ENCODE measurements at places on chromosomes 3 and 15.

DNA sequence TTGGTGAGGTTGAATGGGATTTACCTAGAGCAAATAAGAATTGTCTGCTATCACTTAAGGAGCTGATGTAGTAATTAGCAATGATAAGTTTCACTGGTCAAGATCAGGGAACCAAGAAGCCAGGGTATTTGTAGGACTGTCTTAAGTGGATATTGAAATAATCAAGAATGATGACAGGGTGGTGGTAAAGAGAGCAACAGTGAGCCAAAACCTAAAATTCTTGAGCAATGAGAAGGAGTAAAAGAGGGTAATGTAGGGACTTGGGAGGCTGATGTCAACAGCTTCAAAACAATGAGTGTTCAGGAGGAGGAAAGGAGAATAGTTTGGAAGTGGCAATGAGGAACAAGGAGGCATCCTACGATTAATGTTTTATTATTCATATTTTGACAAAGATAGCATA is 31.5 kb upstream of the SLC2A2 start:
- no peak for DNase-seq

DNA sequence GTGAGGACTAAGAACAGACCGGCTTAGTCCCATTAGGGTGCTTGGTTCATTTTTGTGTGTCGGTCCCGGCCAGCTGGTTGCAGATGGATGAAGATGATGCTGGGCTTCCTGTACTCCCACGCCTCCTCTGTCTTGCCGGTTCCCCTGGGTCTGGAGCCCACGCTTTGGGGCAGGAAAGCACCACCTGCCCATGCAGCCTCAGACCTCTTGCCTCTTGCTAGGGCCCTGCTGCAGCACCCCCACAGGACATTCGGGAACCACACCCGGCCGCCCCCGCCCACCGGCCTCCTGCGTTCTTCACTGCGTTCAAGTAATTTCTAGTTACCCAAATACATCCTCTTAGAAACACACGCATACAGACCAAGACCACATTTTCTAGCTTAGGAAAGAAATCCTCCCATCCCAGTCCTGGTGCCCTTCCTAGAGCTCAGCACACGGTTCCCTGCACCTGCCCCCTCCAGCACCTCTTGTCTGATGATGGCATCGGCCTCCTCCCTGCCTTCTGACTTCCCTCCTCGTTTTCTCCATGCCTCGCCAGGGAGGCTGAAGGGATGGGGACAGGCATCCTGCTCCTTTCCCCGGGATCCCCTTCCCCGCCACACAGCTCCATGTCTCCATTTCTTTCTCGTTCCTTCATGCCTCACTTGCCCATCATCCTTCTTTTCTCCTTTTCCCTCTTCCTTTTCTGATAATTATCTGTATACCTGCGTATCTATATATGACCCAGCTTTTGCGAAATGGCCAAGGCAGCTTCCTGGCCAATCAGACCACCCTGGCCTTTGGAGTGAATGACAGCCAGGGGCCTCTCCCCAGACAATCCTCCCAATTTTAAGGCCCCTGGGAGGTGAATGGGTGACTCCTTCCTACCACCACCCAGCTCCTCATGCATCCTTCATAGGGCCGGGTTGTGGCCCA is 30.9 kb downstream of the FAM3D start:
- no peak for DNase-seq

DNA sequence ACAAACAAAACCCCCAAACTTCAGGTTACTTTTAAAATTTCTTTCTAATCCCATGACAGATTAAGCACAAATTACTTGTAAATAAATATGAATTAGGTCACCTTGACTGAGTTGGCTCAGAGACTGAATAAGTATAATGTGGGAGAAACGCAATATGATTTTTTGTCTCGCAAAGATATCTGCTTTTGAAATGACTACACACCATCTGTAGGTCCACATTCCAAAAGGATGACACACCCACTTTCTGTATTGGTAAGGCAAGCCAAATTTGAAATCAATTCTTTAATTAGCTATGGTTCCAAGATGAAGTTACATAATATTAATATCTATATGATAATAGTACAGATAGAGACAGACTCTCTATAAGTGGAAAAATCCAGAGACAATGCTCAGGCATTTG is 66.9 kb upstream of the CSPG5 start:
- DNase-seq, result no peak

DNA sequence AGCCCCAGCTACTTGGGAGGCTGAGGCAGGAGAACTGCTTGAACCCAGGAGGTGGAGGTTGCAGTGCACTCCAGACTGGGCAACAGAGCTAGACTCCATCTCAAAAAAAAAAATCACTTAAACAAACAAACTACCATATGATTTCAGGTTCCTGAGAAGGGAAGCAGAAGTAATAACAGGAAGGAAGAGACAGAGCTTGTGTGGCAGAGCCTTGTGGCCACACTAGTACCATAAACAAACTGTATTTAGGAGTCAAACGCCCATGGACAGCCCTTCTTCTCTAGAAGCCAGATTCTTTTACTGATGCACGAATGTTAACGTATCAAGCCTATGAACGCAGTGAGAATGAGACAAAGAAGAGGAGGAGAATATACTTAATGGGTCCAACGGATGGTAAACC is 12.0 kb downstream of the MTMR10 start:
- no peak for DNase-seq

GRCh38 chr3:90062016-90062415 is 954.6 kb downstream of the EPHA3 start:
- DNase-seq, result no peak

- no peak for DNase-seq
These were observed 268.9 kb downstream of the GABRB3 start for GRCh38 chr15:26504009-26504408.

- DNase-seq, result no peak
These were observed 31.0 kb upstream of the ZCWPW2 start for GRCh38 chr3:28317438-28318022.

DNA sequence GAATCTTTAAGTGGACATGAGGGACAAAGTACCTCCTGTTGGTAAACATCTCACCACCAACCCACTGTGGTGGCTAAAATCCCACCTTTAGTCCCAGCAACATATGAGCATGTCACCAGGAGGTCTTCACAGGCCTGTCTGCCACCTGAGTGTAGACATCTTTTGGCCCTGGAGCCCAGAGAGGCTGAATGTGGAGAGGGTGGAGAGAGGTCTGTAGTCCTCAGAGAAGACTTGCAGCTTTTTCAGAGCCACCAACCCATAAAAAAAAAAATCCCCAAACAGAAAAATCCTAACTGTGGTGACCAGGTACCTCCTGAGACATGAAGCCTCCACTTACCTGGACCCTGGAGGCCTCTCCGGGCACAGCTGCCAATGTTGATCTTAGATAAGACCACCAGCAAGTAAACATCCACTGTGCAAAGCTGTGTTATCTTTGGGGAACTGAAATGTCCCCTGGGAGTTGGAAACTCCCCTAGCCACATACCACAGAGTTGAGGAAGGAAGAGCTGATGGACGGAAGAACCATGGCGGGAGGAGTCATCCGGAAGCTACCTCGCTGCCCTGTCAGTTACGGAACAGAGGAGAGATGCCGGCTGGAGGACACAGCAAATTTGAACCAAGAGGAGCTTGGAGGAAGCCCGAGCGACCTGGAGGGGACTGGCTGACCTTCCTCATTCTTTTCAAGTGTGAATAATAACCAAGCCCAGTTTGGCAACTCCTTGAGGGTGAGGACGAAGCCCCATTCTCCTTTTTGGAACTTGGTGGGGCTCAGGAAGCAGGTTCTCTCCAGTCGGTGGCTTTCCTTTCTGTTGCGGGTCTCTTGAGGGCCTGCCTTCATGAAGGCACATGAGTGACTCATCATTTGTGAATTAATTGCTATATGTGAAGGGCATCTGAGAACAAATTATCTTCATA is at the start of gene GHRL:
GHRL (minus strand) TSS at position 443 of the 915 bp plus-strand sequence. CDS start 2,767 bp downstream, outside the sequence.
- DNase-seq, result no peak

- no peak for DNase-seq
These were observed 170.3 kb downstream of the CD47 start for GRCh38 chr3:107920538-107920937.

- DNase-seq, result no peak
These were observed 54.4 kb upstream of the KIF23 start for GRCh38 chr15:69359722-69360121.

GRCh38 chr3:157290766-157291165 is 130.8 kb upstream of the CCNL1 start:
- DNase-seq, result no peak

- no peak for DNase-seq
These were observed 481 bp downstream of the ADAMTS17 start for GRCh38 chr15:100341239-100341749.

- DNase-seq, result no peak
These were observed 57.8 kb downstream of the ZNF621 start for GRCh38 chr3:40582401-40583027.

GRCh38 chr3:122148941-122149627 is 34.4 kb upstream of the CASR start:
- DNase-seq, result no peak

GRCh38 chr15:92636401-92636907 is 19.1 kb downstream of the FAM174B start:
- no peak for DNase-seq

GRCh38 chr3:32840086-32840841 is 22.5 kb downstream of the TRIM71 start:
- no peak for DNase-seq

- DNase-seq, result no peak
These were observed 62.9 kb downstream of the FNDC3B start for GRCh38 chr3:172102123-172102882.

GRCh38 chr3:121295979-121296378 is 249.8 kb downstream of the POLQ start:
- DNase-seq, result no peak

- DNase-seq, result no peak
These were observed 135.3 kb downstream of the FEZF2 start for GRCh38 chr3:62238003-62238402.

DNA sequence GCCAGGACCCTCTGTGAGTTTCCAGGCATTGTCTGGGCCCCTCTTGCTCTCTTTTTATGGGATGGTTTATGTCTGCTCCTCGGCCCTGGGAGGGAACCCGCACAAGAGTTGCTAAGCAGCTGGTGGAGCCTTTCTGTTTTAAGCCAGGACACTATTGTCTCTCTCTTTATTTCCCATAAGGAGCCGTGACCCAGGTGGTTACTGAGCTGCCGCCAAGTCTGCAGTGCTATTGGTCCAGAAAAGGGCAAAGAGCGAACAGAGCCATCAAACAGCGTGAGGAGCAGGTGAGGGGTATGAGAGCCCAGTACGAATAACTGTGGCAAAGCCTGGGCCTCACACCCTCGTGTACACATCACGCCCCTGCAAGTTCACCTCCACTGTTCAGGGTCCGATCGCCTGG is 280.2 kb downstream of the SHQ1 start:
- DNase-seq, result no peak

- DNase-seq, result no peak
These were observed 29.9 kb upstream of the POLR2M start for GRCh38 chr15:57676585-57676984.

DNA sequence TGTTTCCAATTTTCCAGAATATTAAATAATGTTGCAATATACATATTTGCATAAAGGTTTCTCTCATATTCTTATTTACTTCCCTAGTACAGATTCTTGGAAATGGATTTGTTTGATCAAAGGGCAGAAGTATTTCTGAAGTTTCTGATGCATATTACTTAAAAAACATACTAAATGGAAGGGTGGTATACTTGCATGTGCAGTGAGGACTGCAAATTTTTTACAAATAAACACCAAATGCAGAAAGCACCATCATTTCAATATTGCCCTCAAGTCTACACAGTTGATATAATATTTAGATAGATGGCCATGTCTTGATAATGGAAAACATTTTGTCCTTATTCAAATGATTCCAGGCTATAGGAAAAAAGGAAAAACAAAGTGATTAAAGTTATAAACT is 12.3 kb downstream of the TM4SF18 start:
- DNase-seq, result no peak

DNA sequence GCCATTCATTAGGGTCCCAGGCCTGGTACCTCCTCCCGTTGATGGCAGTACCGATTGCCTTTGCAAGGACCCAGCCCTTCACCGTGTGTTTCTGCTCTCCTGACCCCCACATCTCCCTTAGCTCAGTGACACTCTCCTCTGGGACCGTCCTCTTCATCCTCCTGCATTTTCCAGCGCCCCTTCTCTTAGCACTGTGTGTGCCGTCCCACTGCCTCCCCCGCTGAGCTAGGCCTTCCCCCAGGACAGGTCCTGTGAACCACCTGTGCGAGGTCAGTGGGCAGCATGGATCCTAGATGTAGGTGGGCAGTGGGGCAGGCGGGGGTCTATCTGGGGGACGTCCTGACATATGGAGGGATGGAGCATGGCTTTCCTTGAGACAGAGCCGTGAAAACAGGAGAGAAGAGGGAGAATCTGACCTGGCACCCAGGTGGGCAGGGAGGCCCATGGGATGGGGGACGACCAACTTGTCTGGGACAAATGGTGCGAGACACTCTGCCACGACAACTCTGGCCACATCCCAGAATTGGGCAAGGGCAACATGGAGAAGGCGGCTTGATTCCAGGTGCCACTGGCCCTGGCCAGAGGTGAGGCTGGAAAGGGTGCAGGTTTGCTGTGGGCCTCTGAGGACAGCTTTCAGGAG is 87.7 kb upstream of the ALDH1L1 start:
- no peak for DNase-seq

DNA sequence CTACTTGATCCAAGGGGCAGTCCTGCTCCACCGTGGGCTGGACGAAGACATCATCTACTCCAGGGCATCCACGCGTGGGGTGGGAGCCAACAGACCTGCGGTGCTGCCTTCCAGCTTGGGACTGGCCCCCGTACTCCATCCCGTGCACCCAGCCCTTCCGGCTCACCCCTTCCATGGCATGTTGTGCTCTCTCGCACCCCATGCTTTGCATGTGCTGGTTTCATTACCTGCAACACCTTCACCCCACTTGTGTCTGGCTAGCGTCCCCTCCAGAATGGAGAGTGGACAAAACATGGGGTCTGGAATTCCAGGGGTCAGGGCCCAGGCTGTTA is 30.2 kb downstream of the SEMA7A start:
- DNase-seq, result no peak

GRCh38 chr3:151787626-151788025 is 26.3 kb upstream of the AADAC start:
- DNase-seq, result no peak

DNA sequence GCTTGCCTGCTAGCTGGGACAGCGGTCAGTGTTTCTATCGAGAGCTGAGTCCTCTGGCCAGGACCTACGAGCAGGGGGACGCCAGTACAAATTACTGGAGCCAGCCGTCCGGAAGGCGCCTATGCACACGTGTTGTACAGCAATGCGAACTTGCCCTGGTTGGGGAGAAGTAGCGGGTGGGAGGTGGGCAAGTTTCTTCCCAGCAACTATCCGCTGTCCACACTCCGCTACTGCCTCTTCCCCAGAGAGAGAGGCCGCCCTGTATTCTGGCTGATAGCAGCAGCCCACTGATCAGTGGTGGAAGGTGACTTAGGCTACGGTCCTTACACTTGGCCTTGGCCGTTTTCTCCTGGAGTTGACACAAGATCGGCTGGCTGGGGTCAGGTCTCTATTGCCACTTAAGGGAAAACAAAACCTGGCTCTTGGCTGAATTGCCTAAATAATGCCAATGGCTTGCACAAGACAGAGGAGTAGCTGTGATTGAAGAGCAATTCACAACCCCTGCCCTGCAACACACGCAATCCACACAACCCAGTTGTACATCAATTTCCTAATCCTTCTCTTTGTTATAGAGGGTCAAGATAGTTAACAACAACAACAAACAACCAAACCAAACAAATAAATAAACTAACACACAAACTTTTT is 12.8 kb upstream of the SHC4 start:
- no peak for DNase-seq

- DNase-seq, result no peak
These were observed 58.6 kb upstream of the ARHGEF3 start for GRCh38 chr3:56860351-56860750.

Measured in NCI-H1930 (cell line).